ENCODE measurements at places on chromosomes 1 and 21. TPM values are rescaled to one million over a fixed set of nuclear protein-coding genes. Genes with fewer than 3 reads are reported as not detected.

Gene S100B
- total RNA-seq = 0.62 TPM

Gene ARMH1
- total RNA-seq = 2.2 TPM

Gene SLC1A7
- total RNA-seq = 0.12 TPM

Gene C4BPA
- not detected for total RNA-seq

Gene C1orf53
- 5.1 TPM for total RNA-seq

Gene ARHGAP29
- total RNA-seq = 40.2 TPM

Gene GBP5
- total RNA-seq = 0.05 TPM

Gene GIPC2
- total RNA-seq = 0.12 TPM

Gene RGSL1
- total RNA-seq = not detected

Gene RIMS3
- total RNA-seq = 0.06 TPM

Gene SPRTN
- total RNA-seq = 7.6 TPM

Gene NCAM2
- total RNA-seq = 2.4 TPM

Gene NBPF19
- total RNA-seq = 7.2 TPM

Gene RCSD1
- 1.7 TPM for total RNA-seq

Gene SMPDL3B
- total RNA-seq = 0.29 TPM

Gene LRRC71
- total RNA-seq = not detected

Gene PLA2G2D
- total RNA-seq = not detected

Gene LYPD8
- not detected for total RNA-seq

Gene CCDC185
- total RNA-seq = not detected

Gene FOXO6
- not detected for total RNA-seq

Gene RNF223
- not detected for total RNA-seq

Gene CD160
- not detected for total RNA-seq

Gene RPF1
- total RNA-seq = 35.8 TPM

Gene HLX
- 16.7 TPM for total RNA-seq

Gene CSF1
- total RNA-seq = 268 TPM

Gene ANGPTL3
- not detected for total RNA-seq

Gene GRIK3
- not detected for total RNA-seq

Gene NUCKS1
- total RNA-seq = 87.9 TPM

Gene CFHR1
- total RNA-seq = 0.25 TPM

Gene ST6GALNAC5
- total RNA-seq = not detected

Gene BCAN
- not detected for total RNA-seq

Gene TNFSF4
- 2.0 TPM for total RNA-seq

Gene UBE2Q1
- total RNA-seq = 22.6 TPM
